ENCODE measurements at places on chromosomes 3 and 15.

- DNase-seq = no peak
Observed at GRCh38 chr3:194272861-194273742, 78.0 kb downstream of the CPN2 start.

DNA sequence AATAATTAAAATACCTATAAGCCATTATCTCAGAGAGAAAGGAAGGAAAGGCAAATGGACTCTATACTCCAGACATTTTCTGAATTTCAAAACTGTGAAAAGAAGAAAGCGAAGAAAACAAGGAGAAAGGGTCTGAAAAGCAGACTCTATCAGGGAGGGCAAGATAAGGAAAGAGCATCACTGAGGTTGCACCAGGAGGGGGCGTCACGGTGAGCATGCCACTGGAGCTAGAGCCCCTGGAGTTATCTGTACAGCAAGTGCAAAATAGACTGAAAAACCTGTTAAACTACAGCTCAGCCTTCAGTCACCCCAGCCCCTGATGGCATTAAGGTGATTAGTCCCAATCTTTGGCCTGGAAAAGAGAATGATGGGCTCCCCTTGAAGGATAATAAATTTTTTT is 514.3 kb downstream of the GABRG3 start:
- DNase-seq = no peak

- DNase-seq = no peak
Observed at GRCh38 chr3:126422121-126422520, 27.4 kb downstream of the CFAP100 start.

DNA sequence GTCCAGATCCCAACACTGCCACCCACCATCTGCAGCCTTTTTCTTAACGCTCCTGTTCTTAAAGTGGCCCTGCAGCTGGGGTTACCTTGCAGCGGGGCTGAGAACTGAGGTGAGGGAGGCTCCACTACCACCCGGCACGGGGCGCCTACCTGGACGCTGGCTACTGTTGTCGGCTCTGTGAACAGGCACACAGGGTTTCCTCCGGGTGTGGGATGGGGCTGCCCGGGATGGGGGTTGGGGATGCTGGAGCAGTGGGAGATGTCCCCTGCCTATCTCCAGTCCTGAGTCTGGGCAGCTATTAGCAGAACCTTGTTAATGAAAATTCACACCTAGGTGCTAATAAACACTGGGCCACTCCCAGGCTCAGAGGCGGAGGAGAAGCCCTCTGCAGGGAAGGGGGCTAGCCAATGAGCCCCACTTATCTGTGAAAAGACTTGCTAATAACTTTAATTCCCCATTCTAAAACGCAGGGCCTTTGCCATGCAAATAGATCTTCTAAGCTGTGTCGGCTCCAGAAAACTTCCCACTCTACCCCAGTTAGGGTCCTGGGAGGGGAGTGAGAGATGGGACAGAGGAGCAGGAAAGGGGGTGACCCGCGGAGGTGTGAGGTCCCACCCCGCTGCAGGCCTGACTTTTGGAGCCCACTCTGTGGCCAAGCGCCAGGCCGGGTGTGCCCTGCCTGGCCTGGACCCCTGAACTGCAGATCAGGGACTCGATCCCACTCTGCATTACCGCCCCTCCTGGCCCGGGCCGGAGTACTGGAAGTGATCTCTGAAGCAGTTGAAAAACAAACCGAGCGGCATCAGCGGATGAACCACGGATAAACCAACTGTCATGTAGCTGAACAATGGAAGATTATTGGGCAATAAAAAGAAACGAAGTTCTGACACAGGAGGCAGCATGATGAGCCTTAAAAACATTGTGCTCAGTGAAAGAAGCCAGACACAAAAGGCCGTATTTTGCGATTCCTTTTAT is 3.1 kb downstream of the MESP1 start:
- no peak for DNase-seq

- no peak for DNase-seq
Observed at GRCh38 chr3:159922861-159923312, 65.7 kb upstream of the IL12A start.

- no peak for DNase-seq
Observed at GRCh38 chr3:67018105-67018788, 20.1 kb downstream of the KBTBD8 start.

- DNase-seq = no peak
Observed at GRCh38 chr3:177488740-177489139, 291.5 kb upstream of the TBL1XR1 start.

DNA sequence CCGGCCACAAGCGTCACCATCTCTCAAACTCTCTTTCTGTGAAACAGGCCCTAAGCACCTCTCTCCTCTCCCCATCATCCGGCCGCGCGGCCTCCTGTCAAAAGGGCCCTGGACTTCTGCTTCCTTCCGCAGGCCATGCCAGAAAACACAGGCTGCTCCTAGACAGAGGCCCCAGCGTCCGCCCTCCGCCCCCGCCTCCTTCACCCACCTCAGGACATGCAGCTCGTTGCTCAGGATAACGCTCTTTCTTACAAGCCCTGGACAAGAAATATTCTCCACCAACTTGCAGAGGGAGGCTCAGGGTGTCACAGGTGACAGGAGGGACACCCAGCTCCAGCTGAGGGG is 212.0 kb downstream of the XXYLT1 start:
- no peak for DNase-seq

- DNase-seq = no peak
Observed at GRCh38 chr3:105788593-105788992, 80.2 kb downstream of the CBLB start.

DNA sequence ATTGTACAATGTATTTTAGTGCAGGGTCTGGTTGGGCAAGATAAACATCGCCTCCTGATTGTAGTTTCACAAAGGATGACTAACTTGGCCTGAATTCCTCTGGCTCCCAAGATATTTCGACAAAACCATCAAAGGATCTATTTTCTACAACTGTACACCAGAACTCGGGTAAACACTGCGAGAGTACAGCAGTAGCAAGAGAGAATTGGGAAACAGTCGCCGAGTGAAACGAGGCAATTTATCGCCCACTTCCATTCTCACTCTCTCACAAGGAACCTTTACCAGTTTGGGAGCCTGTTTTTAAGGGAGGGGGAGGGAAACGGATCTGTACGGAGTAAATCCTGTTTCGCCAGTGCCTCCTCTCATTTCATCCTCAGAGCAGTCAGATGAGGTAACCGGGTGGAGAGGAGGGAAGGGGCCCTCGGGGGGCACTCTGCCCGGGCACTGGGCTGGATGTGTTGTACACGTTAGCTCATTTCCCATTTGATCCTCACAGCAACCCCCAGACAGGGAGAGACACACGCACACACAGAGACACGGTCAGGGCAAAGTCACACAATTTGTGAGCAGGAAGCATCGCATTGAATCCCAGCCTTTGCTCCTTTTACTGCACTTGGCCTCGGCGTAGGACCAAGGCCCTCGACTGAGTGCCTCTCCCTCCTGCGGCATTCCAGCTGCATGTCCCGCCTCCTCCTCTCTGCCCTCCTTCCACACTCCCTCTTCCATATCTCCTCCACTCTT is 120.1 kb downstream of the LIPC start:
- DNase-seq = no peak

GRCh38 chr3:182837855-182838454 is 44.7 kb downstream of the ATP11B start:
- no peak for DNase-seq

GRCh38 chr15:43749690-43750345 is 3.6 kb downstream of the PDIA3 start:
- DNase-seq = no peak

GRCh38 chr3:64046996-64047594 is 23.8 kb upstream of the PSMD6 start:
- no peak for DNase-seq

DNA sequence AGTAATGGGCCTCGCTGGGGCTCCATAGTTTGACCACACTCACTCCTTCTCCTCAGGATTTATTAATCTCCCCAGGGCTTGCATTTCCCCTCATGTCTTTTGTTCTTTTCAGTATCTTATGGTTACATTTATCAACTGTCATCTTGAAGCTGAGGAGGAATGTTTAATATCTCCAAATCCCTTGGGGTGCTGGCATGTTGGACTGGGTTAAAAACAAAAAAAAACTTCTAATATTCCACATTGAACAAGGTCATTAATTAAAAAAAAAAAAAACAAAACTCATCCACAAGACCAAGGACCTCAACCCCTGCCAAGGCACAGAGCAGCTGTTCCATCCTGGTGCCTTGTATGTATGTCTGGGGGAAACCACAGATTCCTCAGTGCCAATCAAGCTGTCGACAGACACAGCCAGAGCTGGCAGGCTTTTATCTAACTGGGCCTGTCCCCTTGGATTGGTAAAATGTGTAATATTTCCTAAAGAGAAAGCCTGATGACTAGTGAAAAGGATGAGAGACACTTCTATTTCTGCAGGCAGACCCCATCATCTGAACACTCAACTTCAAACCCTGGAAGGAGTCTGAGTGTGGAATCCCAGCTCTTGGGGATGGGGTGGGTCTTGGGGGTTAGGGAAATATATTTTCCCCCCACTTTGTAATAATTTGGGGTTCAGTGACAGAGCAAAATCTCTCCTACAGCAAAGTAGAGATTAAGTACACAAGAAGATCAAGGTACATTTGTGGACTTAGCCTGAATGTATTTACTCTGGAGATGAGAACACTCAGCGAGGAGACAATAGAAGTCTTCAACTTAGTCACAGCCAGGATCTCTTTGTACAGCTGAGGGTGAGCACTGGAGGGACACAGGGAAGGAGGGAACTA is 69.1 kb downstream of the TTC23 start:
- no peak for DNase-seq

All from posterior cingulate gyrus (tissue), 11 donors.